ENCODE measurements at places on chromosomes 1 and 21.

- DNase-seq: peak; percentile 95
Measured at GRCh38 chr1:38758820-38759219, 100.8 kb downstream of the RRAGC start.

GRCh38 chr1:245898581-245898980 lies 608.5 kb downstream of the SMYD3 start:
- DNase-seq: no peak

- no peak for DNase-seq
Measured at GRCh38 chr1:202013603-202014002, 3.2 kb downstream of the ELF3 start.

DNA sequence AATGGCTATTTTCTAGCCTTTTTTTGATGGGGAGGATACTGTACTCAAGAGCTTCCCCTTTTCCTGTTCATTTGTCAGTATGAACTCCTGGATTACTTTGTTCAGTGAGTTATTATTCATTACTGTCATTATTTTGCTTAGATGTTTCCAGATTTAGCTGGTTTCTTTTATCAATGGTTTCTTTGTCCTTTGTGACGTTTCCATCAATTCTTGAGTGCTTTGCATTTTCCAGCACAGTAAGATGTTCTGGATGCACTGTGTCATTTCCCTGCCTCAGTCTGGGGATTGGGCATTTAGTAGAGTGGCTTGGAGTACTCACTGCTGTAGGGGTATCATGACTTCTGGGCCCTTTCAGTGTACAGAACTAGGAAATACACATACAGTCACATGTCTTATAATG lies 34.2 kb downstream of the MRPS6 start:
- DNase-seq: no peak

GRCh38 chr1:172708452-172708851 lies 49.5 kb downstream of the FASLG start:
- no peak for DNase-seq

DNA sequence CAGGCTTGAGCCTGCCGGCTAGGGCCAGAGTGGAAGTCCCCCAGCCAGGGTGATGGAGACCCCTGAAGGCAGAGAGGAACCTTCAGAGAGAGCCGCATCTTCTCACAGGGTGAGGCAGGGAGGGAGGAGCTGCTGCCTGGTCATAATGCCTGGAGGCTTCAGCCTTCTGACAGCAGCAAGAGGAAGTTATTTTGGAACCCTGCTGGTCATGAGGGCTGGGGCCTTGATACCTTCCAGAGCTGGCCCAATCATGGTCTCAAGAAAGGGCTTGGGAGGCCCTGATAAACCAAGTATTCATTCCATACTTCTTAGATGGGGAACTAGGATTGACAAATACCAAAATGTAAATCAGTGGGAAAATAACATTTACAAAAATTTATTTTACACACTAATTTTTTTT lies 26.6 kb upstream of the MPZL1 start:
- DNase-seq: no peak

DNA sequence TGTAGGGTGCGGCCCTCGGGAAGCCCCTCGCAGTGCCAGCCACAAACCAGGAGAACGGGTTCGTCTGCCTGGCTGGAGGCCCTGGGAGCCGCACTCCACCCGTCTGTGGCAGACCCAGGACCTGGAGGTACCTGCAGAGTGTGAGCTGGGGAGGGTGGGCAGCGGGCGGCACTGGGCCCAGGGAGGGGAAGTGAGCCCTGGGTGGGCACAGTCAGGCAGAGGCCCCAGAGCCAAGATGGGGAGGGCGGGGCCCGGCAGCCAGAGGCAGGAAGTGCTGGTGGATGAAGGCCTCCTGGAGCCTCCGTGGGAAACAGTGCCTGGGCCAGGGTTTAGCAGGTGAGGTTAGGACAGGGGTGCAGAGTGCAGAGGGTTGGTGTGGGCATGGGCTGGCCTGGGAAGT lies 4.0 kb upstream of the PEX10 start:
- no peak for DNase-seq

- no peak for DNase-seq
Measured at GRCh38 chr1:175717610-175718540, 25.5 kb downstream of the TNR start.

- no peak for DNase-seq
Measured at GRCh38 chr1:6948416-6948815, 163.2 kb downstream of the CAMTA1 start.

DNA sequence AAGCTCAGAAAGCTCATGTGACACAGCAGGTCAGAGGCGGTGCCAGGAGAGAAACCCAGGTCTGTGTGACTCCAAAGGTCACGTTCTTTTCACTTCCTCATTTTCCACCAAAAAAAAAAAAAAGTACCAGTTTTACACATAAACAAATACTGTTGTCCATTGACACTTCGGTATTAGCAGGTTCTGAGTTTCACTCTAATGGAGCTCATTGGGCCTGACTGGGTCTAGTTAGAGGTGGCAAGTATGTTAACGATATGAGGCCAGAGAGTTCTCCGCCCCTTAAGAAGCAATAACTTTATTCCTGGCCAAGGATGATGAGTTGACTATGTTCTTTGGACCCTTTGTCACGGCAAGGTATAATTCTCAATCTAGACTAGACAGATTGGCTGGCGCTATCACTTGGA lies 30.0 kb upstream of the SDE2 start:
- no peak for DNase-seq

- no peak for DNase-seq
Measured at GRCh38 chr1:70922196-70922595, 125.4 kb downstream of the PTGER3 start.

DNA sequence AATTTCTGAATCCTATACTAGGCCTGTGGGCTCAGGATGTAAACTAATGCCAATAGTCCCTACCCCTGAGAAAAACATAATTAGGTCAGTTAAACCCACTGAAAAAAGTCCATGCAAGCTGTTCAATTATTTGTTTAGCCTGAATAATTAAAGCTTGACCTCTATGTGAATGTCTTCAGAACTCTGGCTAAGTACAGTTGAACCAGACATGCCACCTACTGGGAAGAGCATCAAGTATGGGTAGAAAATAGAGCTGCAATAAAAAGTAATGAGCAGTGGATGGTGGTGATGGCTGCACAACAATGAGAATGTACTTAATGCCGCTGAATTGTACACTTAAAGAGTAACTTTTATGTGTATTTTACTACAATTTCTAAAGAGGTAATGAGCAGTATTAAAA lies 23.6 kb upstream of the SLC19A2 start:
- no peak for DNase-seq

- DNase-seq: peak; percentile 49
Measured at GRCh38 chr1:211698161-211699026, 23.0 kb upstream of the NEK2 start.

DNA sequence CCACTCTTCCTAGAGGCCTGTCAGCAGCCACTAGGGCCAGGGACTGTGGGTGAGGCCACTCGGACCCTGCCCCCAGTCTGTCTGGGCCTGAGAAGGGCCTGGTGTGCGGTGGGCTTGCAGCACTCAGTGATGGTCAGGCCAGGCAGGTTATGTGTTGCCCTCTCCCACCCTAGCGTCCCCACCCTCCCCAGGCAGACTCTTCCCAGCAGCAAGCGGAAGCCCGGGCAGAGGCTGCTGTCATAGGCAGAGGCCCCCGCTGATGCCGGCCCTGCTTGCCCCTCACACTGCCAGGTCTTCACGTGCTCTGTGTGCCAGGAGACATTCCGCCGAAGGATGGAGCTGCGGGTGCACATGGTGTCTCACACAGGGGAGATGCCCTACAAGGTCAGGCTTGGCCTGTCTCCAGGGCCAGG lies 6.6 kb downstream of the ZBTB48 start:
- no peak for DNase-seq

DNA sequence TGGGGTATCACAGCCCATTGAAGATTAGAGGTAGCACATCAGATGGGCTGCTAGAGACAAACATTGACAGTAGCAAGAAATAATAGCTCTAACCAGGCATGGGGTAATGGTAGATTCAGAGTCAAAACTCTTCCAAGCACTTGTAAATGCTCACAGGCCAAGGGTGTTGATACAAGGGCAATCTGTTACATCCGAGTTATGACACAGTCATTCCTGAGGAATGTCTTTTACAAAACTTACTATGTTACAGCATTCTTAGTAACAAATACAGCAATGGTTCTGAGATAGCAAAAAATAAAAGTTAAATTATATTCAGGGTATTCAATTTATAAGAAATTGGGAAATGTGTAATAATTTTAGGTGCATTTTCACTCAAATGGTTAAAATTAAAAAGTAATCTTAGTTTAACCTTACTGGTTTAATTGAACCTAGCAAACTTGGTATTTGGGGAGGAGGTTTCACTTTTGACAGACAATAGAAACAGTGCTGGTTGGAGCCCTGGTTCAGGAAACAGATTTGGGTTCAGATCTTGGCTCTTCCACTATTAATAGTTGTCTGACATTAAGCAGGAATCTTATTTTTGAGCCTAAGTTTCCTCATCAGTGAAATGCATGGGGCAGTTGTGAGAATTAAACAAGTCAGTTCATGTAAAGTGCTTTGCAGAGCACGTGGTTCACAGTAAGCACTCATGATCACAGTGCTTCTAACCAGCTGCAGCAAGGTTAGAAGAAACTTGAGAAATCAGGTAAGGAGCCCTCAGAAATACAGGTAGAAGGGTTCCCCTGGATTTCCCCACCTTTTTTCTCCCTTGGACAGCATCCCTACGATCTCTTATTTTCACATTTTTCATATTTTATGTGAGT lies 4.4 kb downstream of the ST3GAL3 start:
- no peak for DNase-seq

DNA sequence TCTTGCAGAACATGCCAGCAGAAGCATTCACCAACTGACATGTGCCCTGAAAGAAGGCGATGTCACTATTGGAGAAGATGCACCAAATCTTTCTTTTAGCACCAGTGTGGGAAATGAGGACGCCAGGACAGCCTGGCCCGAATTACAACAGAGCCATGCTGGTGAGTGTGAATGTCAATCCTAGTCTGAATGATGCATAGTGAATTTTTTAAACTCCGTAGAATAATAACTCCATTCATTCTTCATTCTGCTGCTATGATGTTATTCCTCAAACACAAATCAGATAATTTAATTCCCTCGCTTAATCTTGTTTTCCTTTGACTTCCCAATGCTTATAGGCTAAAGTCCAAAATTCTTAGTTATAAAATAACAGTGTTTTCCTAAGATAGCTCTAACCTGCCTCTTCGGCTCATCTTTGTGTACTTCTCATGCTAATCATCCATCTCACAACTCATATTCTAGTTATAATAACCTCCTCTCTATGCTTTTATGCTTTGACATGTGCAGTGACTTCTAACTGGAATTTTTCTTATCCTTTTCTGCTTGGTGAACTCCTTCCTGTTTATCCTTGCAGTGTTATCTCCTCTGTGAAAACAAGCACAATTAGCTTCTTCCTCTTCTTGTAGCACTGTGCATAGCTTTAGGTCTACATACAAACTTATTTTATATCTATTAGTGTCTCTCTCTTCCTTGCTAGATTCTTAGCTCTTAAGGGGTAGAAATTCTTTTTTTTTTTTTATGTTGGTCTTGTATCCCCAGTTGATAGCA lies 14.4 kb downstream of the SDCCAG8 start:
- no peak for DNase-seq

- DNase-seq: no peak
Measured at GRCh38 chr1:193971595-193971994, 785.2 kb upstream of the B3GALT2 start.

GRCh38 chr1:51675177-51675780 lies 58.4 kb downstream of the OSBPL9 start:
- no peak for DNase-seq

GRCh38 chr1:234926264-234926558 lies 202.4 kb downstream of the TOMM20 start:
- DNase-seq: no peak

DNA sequence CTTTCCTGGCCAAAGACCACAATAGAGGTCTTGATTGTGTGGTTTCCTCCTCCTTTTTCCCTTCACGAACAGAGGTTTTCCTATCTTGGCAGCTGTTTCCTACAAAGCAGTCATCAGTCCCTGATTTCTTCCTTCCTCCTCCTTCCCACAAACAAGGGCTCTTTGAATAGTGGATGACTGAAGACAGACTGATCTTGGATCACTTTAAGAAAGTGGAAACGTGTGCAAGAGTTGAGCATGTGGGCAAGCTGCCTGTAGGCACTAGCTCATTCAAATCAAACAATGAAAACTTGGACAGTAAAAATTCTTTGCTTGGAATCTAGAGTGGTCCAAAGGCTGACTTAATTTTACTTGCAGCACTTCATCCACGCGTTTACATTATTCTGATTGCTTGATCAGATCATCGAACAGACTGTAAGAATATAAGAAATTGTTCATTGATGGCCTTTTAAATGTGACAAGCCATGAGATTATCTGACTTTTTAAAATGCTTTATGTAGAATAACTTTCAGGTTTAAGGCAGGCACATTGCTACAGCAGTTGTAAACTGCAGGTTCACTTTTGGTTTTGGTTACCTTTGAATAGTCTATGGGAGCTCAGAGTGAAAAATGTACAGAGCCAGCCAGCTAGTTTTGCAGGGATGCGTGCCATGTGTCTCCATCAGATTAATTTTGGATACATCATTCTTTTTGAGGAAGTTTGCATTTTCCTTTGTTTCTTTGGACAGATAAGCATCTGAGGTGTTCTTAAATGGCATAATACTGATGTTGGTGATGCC lies 34.4 kb downstream of the ADGRL2 start:
- no peak for DNase-seq

- no peak for DNase-seq
Measured at GRCh38 chr1:44416408-44416807, 11.4 kb downstream of the RNF220 start.

DNA sequence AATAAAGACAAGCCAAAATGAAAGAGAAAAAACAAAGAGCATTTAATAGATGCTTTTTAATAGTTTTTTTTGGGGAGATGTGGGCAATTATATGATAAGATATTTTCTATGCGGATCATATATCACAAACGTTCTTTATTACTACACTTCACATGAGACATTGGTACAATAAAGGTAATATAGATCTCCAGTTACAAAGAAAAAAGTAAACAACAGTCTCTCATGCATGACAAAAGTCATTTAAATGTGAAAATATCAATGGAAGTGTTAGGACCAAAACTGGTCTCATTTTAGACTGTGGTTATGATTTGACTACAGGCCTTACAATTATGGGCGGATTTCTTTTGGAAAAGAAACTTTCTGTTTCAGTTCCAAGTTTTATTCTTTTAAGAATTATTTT lies 687.0 kb downstream of the ADGRL2 start:
- no peak for DNase-seq

DNA sequence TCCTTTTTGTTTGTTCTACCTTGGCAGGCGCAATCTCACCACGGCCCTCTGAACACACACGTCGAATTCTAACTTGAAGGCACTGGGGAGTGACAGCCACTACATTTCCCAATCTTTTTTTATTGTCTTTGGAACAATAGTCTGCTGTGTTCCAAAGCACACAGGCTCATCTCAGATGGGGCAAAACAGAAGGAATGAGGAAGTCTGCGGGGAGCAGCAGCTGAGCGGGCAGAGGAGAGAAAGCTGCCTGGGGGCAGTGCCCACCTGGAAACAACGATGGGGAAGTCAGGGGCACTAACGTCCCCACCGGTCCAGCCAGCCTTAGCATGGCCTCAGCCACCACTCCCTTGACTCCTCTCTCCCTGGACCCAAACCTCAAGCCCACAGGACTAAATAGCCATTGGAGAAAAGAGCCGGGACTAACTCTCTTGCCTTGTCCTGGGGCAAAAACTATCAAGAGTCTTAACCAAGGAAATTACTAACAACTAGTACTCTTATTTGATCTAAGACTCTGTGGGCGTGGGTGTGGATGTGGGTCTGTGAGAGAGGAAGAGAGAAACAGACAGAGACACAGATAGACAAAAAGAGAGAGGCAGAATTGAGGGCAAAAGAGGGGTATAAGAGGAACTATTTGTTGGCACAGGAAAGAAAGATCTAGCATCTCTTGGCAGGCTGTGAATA lies 34.2 kb downstream of the SYF2 start:
- peak; percentile 46 for DNase-seq
